ENCODE measurements at places on chromosomes 3 and 15. TPM values are rescaled to one million over a fixed set of nuclear protein-coding genes. Genes with fewer than 3 reads are reported as not detected.

GRCh38 chr3:122031123-122031468 is 9.0 kb upstream of the ILDR1 start:
- H3K27ac ChIP-seq = no peak overlapping the region
- H3K4me3 ChIP-seq = no peak overlapping the region
- no peaks in the 10 kb centered on the region for H3K36me3 ChIP-seq
- H3K4me1 ChIP-seq = no peaks in the 10 kb centered on the region
- no peaks in the 10 kb centered on the region for H3K27me3 ChIP-seq

The LRRIQ4 gene
- total RNA-seq = 1.3 TPM

DNA sequence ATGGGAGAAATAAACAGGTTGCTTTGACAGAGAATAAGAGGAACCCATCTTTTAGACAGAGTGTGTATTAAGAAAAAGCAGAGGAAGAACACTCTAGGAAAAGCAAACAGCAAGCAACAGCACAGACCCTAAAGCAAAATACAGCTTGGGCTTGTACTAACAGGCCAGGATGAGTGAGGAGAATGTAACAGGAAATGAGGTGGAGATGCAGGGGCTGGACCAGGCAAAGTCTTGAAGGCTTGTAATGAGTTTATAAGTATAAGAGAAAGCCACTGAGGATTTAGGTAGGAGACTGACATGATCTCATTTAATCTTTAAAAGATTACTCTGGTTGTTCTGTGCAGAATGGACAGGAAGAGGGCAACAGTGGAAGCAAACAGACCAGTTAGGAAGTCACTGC is 4.9 kb downstream of the UBR1 start:
- no peak overlapping the region for H3K4me3 ChIP-seq
- H3K27me3 ChIP-seq = no peaks in the 10 kb centered on the region
- no peak overlapping the region for H3K27ac ChIP-seq
- H3K4me1 ChIP-seq = peaks cover 13% of the 10 kb centered on the region

- H3K27me3 ChIP-seq = no peaks in the 10 kb centered on the region
- peak overlapping the region; percentile 66 for H3K4me3 ChIP-seq
- no peaks in the 10 kb centered on the region for H3K36me3 ChIP-seq
- DNase-seq = no peak
Measured at GRCh38 chr3:47378869-47379268, 2.0 kb upstream of the PTPN23 start.

DNA sequence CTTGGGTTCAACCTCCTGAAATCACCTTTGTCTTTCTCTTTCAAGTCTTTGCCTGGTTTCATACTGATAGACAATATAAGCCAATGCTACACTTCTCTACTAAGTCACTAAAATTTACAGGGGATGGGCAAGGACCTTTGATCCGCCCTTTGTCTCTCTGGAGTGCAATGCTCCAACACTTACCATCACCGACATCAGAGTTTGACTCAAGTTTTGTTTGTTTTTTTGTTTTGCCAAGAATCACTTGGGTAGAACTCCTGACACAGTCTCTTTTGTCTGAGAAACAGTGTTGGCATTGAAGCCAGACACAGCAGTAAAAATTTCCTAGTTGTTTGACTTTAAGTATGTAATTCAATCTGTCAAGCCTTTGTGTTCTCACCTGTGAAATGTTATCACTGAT is 29.3 kb downstream of the NFKBIZ start:
- H3K36me3 ChIP-seq = no peaks in the 10 kb centered on the region
- H3K4me3 ChIP-seq = no peak overlapping the region
- DNase-seq = no peak
- H3K4me1 ChIP-seq = no peaks in the 10 kb centered on the region
- H3K27ac ChIP-seq = no peak overlapping the region
- H3K27me3 ChIP-seq = no peaks in the 10 kb centered on the region

- peaks cover 25% of the 10 kb centered on the region for H3K4me1 ChIP-seq
- no peak for DNase-seq
- H3K27ac ChIP-seq = no peak overlapping the region
Measured at GRCh38 chr3:32498252-32498651, 4.4 kb downstream of the CMTM6 start.

The CHAC1 gene
- 5.3 TPM for total RNA-seq

- no peak overlapping the region for H3K4me3 ChIP-seq
- H3K4me1 ChIP-seq = 0 out of 2 replicates have a peak, but pooled peaks cover 10% of the 10 kb centered on the region
- H3K27ac ChIP-seq = no peak overlapping the region
- DNase-seq = no peak
Measured at GRCh38 chr3:129432036-129432435, 3.6 kb upstream of the EFCAB12 start.

The HHATL gene
- total RNA-seq = not detected

DNA sequence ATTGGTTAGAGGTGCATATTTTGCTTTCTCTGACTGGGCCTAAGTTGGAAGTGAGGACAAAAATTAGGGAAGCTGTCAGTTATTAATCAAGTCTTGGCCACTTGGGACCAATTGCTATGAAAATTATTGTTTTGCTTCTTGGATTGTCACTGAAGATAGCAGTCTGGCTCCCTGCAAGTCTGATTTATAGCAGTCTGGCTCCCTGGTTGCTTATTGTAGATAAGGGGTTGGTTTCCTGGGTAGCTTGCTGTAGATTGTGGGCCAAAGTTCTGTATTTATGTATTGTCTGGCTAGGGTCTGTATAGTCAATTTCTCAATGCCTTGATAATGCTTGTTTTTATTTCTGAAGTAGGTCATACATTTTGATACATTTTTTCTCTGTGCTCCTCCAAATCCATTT is 13.3 kb upstream of the DRD3 start:
- no peak overlapping the region for H3K27ac ChIP-seq
- no peaks in the 10 kb centered on the region for H3K4me1 ChIP-seq
- H3K36me3 ChIP-seq = no peaks in the 10 kb centered on the region
- H3K4me3 ChIP-seq = no peak overlapping the region
- peaks cover 7% of the 10 kb centered on the region for H3K27me3 ChIP-seq

GRCh38 chr15:67824976-67825880 is at the start of gene SKOR1:
Gene SKOR1 (plus strand): TSS chr15:67825509. CDS start chr15:67825603, 94 bp downstream.
- no peak for DNase-seq
- H3K4me3 ChIP-seq = no peak within 1 kb of the TSS
- H3K27me3 ChIP-seq = no peaks in the 10 kb centered on the region
- H3K4me1 ChIP-seq = no peaks in the 10 kb centered on the region

- H3K36me3 ChIP-seq = no peaks in the 10 kb centered on the region
- DNase-seq = peak; percentile 81
- no peak overlapping the region for H3K4me3 ChIP-seq
- peaks cover 21% of the 10 kb centered on the region for H3K4me1 ChIP-seq
- no peaks in the 10 kb centered on the region for H3K27me3 ChIP-seq
- H3K27ac ChIP-seq = no peak overlapping the region
Measured at GRCh38 chr3:8663177-8664061, 18.8 kb upstream of the SSUH2 start.

GRCh38 chr3:54572197-54572895 is 355.5 kb downstream of the LRTM1 start:
- DNase-seq = no peak
- no peaks in the 10 kb centered on the region for H3K4me1 ChIP-seq
- no peaks in the 10 kb centered on the region for H3K36me3 ChIP-seq
- no peak overlapping the region for H3K27ac ChIP-seq
- H3K27me3 ChIP-seq = peaks cover 22% of the 10 kb centered on the region
- H3K4me3 ChIP-seq = no peak overlapping the region

GRCh38 chr3:124115279-124115678 is 123.4 kb upstream of the ROPN1 start:
- H3K27me3 ChIP-seq = peaks cover 61% of the 10 kb centered on the region
- no peaks in the 10 kb centered on the region for H3K4me1 ChIP-seq
- H3K27ac ChIP-seq = no peak overlapping the region
- H3K4me3 ChIP-seq = no peak overlapping the region
- H3K36me3 ChIP-seq = no peaks in the 10 kb centered on the region

The MYLK gene
- 0.72 TPM for total RNA-seq

DNA sequence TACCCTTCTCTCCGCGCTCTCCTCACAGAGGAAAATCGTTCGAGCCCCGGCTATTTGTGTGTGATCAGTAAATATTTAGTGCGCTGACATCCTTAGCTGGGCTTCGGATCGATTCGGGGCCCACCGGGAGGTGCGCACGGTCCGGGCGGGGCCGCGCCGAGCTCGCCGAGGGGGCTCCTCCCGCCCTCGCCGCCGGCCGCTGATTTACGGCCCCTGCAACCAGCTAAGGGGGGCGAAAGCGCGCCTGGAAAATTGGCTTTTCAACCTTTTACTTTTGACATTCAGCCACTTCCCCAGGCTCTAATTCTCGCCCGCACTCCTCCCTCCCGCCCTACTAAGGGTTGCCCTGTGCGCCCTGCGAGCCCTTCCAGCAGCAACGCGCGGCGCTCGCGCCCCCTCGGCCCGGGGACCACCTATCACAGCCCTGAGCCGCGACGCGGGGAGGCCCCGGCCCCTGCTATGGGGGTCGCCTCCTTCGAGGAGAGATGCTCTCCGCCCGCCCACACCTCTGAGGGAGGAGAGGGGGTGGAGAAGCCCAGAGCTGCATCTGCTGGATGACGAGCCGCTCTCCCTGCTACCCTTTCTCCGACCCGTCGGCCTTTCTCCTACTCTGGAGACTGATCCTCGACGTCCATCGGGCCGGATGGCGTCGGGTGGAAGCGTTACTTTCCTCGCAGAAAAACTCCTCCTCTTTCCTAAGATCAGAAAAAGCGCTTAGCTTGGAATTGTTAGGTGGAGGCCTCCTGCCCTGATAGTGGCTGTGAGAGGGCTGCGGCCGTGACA is 7.8 kb upstream of the NR2F2 start:
- H3K27me3 ChIP-seq = no peaks in the 10 kb centered on the region
- H3K4me1 ChIP-seq = peaks cover 22% of the 10 kb centered on the region
- H3K4me3 ChIP-seq = no peak overlapping the region
- DNase-seq = no peak

DNA sequence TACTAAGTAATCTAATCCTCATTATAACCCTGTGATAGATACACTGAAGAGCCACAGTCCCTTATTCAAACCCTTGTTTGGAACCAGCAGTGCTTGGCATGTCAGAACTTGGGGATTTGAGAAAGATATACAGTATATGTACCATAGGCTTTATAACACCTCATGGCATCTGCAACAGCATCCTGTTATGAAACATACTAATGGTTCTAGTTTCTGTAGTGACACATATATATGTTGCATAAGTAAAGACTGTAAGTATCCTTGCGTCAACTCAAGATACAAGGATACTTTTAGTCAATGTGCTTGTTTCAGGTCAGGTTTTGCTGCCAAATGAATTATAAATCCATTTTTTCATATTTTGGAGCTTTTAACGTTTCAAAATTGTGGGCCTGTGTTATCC is 58.5 kb downstream of the CCNL1 start:
- H3K36me3 ChIP-seq = no peaks in the 10 kb centered on the region
- no peak overlapping the region for H3K27ac ChIP-seq
- DNase-seq = peak; percentile 32
- H3K27me3 ChIP-seq = no peaks in the 10 kb centered on the region

- no peak for DNase-seq
- H3K27me3 ChIP-seq = no peaks in the 10 kb centered on the region
- H3K4me1 ChIP-seq = no peaks in the 10 kb centered on the region
- no peak overlapping the region for H3K27ac ChIP-seq
- H3K36me3 ChIP-seq = no peaks in the 10 kb centered on the region
- H3K4me3 ChIP-seq = no peak overlapping the region
Measured at GRCh38 chr3:131762981-131763564, 260.3 kb upstream of the MRPL3 start.

- no peak for DNase-seq
- H3K27me3 ChIP-seq = peaks cover 44% of the 10 kb centered on the region
- no peaks in the 10 kb centered on the region for H3K4me1 ChIP-seq
- no peak overlapping the region for H3K4me3 ChIP-seq
- H3K36me3 ChIP-seq = no peaks in the 10 kb centered on the region
Measured at GRCh38 chr3:130259166-130259874, 86.2 kb upstream of the COL6A5 start.

The RSRC1 gene
- 43.1 TPM for total RNA-seq

- DNase-seq = no peak
- no peaks in the 10 kb centered on the region for H3K27me3 ChIP-seq
- H3K4me1 ChIP-seq = peaks cover 6% of the 10 kb centered on the region
- no peak overlapping the region for H3K27ac ChIP-seq
Measured at GRCh38 chr3:101730839-101731238, 6.4 kb downstream of the CEP97 start.

DNA sequence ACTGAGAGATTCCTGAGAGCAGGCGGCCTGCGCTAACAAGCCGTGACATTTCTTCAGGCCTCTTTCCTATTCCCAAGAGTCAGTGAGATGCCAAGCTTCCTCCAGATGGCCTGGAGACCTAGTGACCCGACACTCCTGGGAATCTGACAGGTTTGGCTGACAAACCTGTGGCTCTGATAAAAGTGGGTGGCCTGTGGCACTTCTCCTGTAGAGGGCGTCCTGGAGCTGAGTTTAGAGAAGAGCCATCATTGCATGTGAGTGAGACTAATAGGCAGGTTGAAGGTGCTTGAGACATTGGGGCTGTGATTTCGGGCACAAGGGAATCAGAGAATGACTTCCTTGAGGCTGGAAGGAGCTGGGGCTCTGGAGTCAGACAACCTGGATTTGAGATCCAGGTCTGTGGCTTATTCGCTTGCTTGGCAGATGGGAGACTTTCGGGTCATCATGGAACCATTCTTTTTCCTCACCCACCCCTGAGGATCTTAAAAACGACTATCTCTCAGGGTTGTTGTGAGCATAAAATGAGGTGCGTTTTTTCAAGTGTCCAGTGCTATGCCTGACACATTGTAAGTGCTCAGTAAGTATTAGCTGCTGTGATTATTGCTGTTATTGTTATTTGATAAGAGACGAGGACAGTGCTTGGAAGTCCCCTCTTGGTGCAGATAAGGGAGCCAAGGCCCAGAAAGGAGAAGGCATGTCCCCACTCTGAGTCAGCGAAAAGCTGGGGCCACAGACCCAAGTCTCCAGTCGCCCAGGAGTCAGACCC is 77.2 kb downstream of the SCN10A start:
- H3K27me3 ChIP-seq = peaks cover 21% of the 10 kb centered on the region
- H3K36me3 ChIP-seq = no peaks in the 10 kb centered on the region
- no peak for DNase-seq
- no peaks in the 10 kb centered on the region for H3K4me1 ChIP-seq
- H3K27ac ChIP-seq = no peak overlapping the region
- no peak overlapping the region for H3K4me3 ChIP-seq

The VEPH1 gene
- 4.0 TPM for total RNA-seq

The PFN2 gene
- total RNA-seq = 187 TPM

The SEMA7A gene
- total RNA-seq = 14.5 TPM

DNA sequence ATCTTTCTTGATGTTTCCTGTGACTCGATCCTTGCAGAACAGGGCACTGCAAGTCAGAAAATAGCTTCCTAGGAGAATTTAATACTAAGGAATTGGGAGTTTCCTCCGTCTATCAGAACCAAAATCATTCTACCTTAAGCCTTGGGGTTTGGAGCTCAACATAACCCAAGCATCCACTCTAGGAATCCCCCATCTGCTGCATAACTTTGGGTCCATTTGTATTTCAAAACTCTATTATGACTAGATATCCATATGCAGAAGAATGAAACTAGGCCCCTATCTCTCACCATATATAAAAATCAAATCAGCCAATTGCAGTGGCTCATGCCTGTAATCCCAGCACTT is 61.7 kb upstream of the AKAP13 start:
- no peak overlapping the region for H3K4me3 ChIP-seq
- H3K27ac ChIP-seq = no peak overlapping the region
- H3K27me3 ChIP-seq = no peaks in the 10 kb centered on the region
- H3K36me3 ChIP-seq = no peaks in the 10 kb centered on the region
- DNase-seq = no peak
- peaks cover 13% of the 10 kb centered on the region for H3K4me1 ChIP-seq
